ENCODE measurements at places on chromosomes 5 and 9.

DNA sequence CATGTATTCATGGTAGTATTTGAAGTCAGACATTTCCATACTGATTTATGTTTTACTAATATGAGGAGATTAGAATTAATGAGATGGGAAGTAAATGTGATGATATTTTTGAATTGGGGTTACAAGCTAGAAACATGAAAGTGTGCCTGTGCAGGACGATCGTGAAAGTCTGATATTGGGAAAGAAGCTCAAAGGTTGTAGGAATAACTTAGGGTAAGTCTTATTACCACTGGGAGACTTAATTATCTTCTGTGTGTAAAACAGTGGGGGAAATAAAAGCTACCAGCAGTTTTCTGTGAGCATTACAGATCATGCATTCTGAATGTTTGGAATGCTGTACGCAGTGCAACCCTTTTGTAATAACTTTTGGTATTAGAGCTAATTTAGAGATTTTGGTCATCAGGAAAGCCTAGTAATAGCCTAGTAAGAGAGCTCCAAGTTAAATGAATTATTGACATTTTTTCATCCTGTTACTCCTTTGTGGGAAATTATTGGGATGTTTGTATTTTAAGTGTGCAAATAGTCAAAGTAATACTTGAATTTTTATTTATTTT, 153.9 kb downstream of the PCSK5 start:
- DNase-seq: no peak

DNA sequence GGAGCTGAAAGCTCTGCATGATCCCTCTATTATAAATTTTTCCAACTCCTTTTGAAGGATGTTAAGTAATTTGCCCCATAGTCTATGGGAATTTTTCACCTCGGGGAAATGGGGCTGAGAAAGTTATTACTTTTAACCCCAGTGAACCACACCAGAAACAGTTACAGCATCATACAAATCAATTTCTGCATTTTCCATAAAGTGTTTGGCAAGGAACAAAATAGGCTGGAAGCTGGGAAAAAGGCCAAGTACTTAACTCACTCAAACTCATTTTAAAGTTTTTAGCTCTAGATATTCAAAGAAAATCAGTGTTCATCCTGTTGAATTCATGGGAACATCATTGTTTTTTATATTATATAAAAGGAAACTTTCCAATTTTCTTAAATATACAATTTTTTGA, 160.9 kb downstream of the SH3GL2 start:
- DNase-seq: no peak

DNA sequence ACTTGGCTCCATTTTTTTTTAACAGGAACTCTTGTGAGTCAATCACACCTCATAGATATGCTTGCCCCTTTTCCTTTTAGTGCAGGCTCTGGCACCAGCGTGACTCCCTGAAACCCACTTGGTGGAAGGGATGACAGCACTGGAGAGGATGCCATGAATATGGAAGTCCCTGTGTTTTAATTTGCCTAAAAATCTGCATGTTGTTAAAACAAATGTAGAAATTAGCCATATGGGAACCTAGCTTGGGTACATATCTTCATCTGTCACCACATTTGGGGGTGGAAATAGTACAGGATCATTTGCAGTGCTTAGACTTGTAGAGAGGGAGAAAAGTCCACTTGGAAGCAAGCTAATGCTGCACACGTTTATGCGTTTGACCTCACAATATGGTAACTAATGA, 179.0 kb downstream of the EBF1 start:
- DNase-seq: no peak

DNA sequence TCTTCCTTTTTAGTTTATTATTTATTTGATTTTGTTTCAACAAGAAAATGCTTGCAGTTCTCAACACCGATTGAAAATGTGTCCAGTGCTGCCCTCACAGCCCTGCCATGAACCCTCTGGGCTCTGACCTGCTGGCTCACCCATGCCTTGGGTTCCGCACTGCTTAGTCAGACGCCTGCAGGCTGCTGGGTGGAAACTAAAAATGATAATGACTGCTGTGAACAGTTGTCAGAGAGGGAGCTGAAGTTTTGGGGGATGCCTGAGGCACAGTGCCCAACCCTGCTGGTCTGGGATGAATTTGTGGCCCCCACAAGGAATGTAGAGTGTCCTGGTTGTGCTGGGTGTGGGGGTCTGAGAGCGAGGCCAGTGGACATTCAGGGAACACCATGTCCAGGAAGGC, 22.2 kb upstream of the CFAP157 start:
- DNase-seq: no peak

DNA sequence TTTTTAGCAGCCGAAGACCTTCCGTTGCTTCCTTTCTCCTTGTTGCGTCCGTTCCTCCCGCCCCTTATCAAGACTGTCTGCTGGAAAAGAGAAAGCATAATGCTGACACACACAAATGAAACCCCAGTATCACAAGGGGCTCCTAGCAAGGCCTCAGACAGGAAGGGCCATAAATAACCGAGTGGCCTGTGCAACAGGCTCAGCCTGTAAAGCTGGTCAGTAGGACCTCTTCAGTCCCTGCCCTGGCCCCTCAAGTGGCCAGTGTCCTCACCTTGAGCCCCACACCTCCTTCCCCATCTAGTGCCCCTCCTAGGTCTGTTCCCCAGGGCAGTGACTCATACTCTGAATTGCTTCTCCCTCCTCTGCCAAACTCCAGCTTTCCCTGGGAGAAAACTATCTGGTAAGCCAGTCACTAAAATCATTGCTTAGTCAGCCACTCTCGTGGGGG, 174.6 kb upstream of the IL12B start:
- DNase-seq: peak; percentile 25
